ENCODE measurements at places on chromosomes 5 and 9. TPM values are rescaled to one million over a fixed set of nuclear protein-coding genes. Genes with fewer than 3 reads are reported as not detected.

DNA sequence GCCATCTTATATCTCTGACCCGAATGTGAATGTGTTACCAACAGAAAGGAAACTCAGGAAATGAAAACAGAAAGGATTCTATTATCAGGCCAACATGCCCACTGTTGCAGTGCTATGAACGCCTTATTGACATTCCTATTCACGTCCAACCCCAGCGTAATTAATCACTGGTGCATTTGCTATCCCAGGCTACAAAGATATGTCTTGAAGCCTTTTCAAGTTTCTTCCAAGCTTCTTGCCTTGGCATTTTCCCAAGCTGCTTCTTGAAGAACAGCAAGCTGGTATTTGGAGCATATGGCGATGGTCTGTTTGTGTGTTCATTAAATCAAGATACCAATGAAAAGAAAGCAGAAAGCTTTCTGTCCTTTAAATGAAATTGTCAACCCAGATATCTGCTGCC lies 579.2 kb upstream of the ZNF462 start:
- H3K4me1 ChIP-seq = peaks cover 22% of the 10 kb centered on the region
- H3K27me3 ChIP-seq = no peaks in the 10 kb centered on the region
- DNase-seq = no peak
- no peak overlapping the region for H3K4me3 ChIP-seq
- H3K36me3 ChIP-seq = no peaks in the 10 kb centered on the region

The SLC6A19 gene
- total RNA-seq = 0.68 TPM

DNA sequence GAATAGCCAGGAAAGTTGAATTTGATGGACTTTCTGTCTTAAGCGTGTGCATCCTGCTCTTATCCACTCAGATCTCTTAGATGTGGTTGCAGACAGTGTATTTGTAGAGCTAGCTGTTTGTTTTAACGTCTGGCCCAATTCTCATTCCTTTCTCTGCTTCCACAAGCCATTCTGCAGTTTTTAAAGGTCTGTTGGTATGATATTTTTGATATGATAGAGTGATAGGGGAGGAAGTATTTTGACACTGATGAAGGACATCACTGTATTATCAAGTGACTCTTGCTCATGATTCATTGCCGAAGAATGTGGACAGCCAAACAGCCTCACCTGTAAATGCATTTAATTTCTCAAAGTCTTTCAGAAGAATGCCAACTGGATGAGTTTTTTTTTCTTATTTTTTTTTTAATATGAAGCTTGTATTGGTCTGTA lies 4.5 kb downstream of the TJP2 start:
- no peaks in the 10 kb centered on the region for H3K27me3 ChIP-seq
- H3K4me1 ChIP-seq = peaks cover 11% of the 10 kb centered on the region
- no peak overlapping the region for H3K27ac ChIP-seq
- H3K4me3 ChIP-seq = no peak overlapping the region
- no peak for DNase-seq

DNA sequence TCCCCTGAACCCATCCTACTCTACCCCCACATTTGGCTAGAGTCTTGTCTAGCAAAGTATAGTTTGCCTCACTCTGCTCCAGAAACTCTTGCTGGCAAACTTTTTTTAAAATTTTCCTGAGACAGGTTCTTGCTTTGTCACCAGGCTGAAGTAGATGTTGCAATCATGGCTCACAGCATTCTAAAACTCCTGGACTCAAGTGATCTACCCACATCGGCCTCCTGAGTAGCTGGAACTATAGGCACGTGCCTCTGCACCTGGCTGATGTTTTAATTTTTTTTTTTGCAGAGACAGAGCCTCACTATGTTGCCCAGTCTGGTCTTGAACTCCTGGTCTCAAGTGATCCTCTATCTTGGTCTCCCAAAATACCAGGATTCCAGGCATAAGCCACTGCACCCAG lies 175.8 kb upstream of the FBXL17 start:
- H3K4me3 ChIP-seq = no peak overlapping the region
- no peak for DNase-seq
- no peak overlapping the region for H3K27ac ChIP-seq
- H3K4me1 ChIP-seq = no peaks in the 10 kb centered on the region
- no peaks in the 10 kb centered on the region for H3K36me3 ChIP-seq

The FOXD4L4 gene
- 0.62 TPM for total RNA-seq

DNA sequence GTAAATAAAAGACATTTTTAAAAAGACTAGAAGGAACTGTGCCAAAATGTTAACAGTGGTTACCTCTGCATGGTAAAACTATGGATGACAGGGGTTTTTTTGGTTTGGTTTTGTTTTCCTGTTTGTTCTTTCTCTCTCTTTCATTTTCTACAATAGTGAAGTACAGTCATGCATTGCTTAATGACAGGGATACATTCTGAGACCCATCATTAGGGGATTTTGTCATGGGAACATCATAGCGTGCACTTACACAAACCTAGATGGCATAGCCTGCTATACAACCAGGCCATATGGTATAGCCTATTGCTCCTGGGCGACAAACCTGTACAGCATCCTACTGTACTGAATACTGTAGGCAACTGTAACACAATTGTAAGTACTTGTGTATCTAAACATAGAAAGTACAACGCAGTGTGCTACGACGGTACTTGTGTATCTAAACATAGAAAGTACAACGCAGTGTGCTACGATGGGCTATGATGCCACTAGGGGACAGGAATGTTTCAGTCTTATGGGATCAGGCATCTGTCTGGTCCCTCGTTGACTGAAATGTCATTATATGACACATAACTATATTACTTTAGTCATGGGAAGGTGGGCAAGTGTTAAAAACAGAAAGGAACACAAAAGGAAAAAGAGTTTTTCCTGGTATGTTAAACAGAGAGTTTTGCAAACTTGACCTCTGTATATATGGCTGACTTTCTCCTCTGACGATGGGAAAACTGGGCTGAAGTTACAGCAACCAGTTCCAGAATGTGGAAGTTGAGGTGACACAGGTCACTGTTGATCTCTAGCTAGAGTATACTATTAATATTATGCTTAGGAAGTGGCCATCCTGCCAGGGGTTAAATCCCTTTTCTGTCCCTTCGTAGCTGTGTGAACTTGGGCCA lies 7.4 kb upstream of the ADAM19 start:
- H3K4me3 ChIP-seq = no peak overlapping the region
- no peak for DNase-seq
- H3K27me3 ChIP-seq = no peaks in the 10 kb centered on the region
- H3K4me1 ChIP-seq = no peaks in the 10 kb centered on the region

DNA sequence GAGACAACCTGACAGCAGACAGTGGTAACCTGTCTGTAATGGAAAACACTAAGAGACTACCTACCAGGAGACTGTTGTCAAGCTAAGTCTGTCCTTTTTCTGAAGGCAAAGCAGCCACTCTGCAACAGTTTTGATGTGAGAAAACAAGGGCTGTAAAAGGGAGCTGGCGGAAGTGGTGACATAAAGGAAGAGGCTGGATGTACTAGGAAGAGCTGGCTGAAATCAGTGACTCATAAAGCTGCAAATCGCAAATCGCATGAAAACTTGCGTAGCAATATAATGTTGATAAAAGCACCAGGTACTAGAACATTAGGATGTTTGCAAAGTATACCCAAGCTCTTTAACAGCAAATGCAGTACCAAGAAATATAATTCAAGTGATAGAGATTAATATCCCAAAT lies 1.4 kb downstream of the NSUN2 start:
- no peaks in the 10 kb centered on the region for H3K27me3 ChIP-seq
- H3K27ac ChIP-seq = no peak overlapping the region
- no peaks in the 10 kb centered on the region for H3K36me3 ChIP-seq
- H3K4me1 ChIP-seq = peaks cover 19% of the 10 kb centered on the region
- DNase-seq = no peak

The PCDHB8 gene
- total RNA-seq = 4.3 TPM

DNA sequence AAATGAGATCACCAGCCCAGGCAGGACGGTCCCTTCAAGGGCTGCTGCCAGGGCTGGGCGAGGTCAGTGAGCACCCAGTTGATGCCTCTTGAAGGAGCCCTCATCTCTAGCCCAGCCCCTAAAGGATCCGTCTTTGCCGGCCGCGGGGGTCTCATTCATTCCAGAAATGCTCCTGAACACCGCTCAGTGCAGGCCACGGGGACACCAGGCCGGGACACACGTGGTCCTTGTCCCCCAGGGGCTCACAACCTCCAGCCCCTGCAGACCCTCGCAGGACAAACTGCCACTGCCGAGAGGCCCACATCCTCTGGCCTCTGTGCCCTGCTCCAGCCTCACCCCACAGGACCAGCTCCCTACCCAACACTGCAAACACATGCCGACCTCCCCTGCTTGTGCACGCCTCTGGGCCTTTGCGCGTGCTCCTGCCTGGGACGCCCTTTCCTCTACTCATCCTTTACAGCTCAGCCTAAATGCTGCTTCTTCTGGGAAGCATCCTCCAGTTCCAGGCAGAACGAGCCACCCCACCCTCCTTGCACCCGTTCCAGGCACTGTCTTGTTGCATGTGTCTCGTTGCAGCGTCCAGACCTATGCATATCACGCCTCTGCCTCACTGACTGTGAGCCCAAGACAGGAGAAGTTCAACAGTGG lies 10.3 kb upstream of the LAMC3 start:
- no peak overlapping the region for H3K4me3 ChIP-seq
- H3K27ac ChIP-seq = no peak overlapping the region
- H3K4me1 ChIP-seq = no peaks in the 10 kb centered on the region

GRCh38 chr5:96128204-96128864 lies 166.7 kb upstream of the ELL2 start:
- DNase-seq = no peak
- H3K4me3 ChIP-seq = no peak overlapping the region
- H3K27me3 ChIP-seq = no peaks in the 10 kb centered on the region
- H3K4me1 ChIP-seq = no peaks in the 10 kb centered on the region

- H3K27ac ChIP-seq = no peak overlapping the region
- no peak for DNase-seq
- H3K4me1 ChIP-seq = peaks cover 9% of the 10 kb centered on the region
- no peak overlapping the region for H3K4me3 ChIP-seq
- no peaks in the 10 kb centered on the region for H3K27me3 ChIP-seq
These were observed 9.7 kb upstream of the UBAP1 start for GRCh38 chr9:34169125-34169524.

DNA sequence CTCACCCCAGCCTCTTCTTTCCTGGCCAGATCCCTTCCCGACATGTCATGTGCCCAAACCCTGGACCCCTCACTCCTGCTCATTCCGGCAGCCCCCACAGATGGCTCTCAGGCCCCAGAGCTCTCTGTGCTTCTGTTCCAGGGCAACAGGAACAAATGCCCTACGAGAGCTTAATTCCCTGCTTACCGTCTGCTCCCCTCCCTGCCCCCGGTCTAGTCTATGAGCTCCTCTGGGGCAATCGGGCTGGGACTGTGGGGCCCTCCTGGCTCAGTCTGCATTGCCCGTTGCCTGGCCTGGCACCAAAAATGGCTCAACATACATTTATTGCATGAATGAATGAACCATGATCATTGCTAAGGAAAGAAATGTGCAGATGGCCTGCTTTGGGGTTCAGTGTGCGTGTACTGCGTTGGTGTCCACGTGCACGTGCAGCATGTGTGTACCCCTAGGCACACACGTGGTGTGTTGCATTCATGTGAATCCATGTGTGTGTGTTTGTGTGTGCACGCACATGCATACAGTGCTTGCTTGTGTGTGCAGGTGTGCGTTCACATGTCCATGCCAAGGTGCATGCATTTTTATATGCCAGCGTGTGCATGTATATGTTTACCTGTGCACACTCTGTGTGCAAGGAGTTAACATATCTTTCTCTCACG lies 201.2 kb upstream of the IER5L start:
- H3K4me1 ChIP-seq = peaks cover 13% of the 10 kb centered on the region
- H3K27me3 ChIP-seq = no peaks in the 10 kb centered on the region
- H3K4me3 ChIP-seq = no peak overlapping the region
- no peak overlapping the region for H3K27ac ChIP-seq
- DNase-seq = no peak
- H3K36me3 ChIP-seq = no peaks in the 10 kb centered on the region

DNA sequence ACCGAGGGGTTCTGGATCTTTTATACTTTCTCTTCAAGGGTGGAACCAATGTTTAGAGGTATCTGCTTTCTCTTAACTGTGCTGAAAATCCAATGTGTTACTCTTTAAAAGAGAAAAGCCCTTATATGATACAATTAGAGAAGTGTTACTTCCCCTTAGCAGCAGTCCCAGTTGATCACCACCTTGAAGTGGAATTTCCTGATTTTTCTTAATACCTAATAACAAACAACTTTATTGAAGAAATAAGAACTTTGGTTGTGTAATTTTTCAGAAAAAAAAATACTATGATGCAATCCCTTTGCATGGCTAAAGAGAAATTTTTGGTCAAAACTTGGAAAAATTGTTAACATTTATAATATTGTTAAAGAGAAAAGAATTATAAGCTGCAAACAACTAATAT lies 24.7 kb downstream of the SLC1A3 start:
- no peaks in the 10 kb centered on the region for H3K27me3 ChIP-seq
- no peak overlapping the region for H3K4me3 ChIP-seq
- no peak for DNase-seq
- H3K4me1 ChIP-seq = no peaks in the 10 kb centered on the region
- no peak overlapping the region for H3K27ac ChIP-seq
- no peaks in the 10 kb centered on the region for H3K36me3 ChIP-seq

GRCh38 chr9:121564504-121565260 lies 65.0 kb upstream of the GGTA1 start:
- H3K27ac ChIP-seq = no peak overlapping the region
- no peak for DNase-seq
- H3K27me3 ChIP-seq = no peaks in the 10 kb centered on the region

The CDC25C gene
- total RNA-seq = 11.8 TPM

DNA sequence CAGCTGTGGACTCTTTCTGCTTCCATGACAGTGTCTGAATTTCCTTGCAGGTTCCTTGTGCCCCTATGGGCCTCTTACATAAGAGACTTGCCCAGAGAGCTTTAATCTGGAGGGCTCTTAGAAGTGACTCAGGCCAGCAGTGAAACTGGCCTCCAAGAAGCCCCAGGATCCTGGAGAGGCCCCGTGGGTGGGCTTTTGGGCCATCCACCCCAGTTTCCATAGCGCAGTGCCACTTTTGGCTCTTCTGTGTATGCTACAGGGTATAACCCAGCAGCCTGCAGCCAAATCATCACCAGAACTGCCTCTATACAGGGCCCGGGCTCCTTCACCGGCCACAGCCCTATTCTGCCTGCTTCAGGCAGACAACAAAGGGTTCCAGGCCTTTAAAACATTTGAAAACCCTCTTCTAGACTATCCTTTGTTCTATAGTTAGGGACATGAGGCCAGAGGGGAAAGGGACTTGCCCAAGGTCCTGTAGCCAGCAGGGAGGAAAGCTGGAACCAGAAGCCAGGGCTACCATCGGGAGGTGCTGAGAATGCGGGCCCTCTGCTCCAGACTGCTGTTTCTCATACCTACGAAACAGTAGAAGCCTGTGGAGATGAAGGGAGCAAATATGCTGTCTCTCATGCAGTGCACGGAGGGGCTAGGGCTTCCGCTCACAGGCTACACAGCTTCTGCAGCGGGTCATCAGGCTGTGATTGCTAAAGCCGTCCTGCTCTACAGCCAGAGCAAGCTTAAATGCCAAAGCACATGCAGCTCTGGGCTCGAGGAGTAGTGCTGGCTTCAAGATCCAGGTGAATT lies 18.0 kb downstream of the SH3PXD2B start:
- no peak for DNase-seq
- H3K27me3 ChIP-seq = no peaks in the 10 kb centered on the region
- peak overlapping the region; percentile 72 for H3K27ac ChIP-seq
- no peak overlapping the region for H3K4me3 ChIP-seq
- H3K36me3 ChIP-seq = no peaks in the 10 kb centered on the region

- DNase-seq = no peak
- H3K4me1 ChIP-seq = peaks cover 5% of the 10 kb centered on the region
- H3K27ac ChIP-seq = no peak overlapping the region
These were observed 126.5 kb downstream of the MRPL36 start for GRCh38 chr5:1673042-1673677.

The HAPLN1 gene
- total RNA-seq = not detected

- peak overlapping the region; percentile 29 for H3K4me3 ChIP-seq
- H3K27ac ChIP-seq = no peak overlapping the region
- H3K36me3 ChIP-seq = no peaks in the 10 kb centered on the region
- no peaks in the 10 kb centered on the region for H3K27me3 ChIP-seq
- peaks cover 3% of the 10 kb centered on the region for H3K4me1 ChIP-seq
- DNase-seq = peak; percentile 22
These were observed 499 bp downstream of the FBLL1 start for GRCh38 chr5:168529374-168530234.

The SARDH gene
- 7.2 TPM for total RNA-seq

All from testis (tissue), 5 donors.